ENCODE measurements at places on chromosomes 7 and 10.

- no peak for DNase-seq
Observed at GRCh38 chr7:30382607-30383006, 96.0 kb downstream of the NOD1 start.

GRCh38 chr10:130054021-130054420, 56.6 kb downstream of the C10orf143 start:
- DNase-seq = no peak

- no peak for DNase-seq
Observed at GRCh38 chr10:72502581-72502980, 123.3 kb downstream of the MICU1 start.

DNA sequence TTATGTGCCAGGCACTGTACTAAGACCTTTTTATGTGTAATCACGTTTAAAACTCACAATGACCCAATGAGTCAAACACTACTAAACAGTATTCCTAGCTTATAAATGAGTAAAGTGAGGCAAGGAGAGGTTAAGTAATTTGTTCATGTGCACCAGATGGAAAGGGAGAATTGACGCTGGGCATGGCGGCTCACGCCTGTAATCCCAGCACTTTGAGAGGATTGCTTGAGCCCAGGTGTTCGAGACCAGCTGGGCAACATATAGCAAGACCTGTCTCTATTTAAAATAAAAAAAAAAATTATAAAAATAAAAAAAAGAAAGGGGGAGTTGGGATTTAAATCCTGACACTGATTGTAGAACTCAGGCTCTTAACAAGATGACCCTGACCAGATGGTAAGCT, 46.7 kb upstream of the DLG5 start:
- no peak for DNase-seq

Measured in activated CD4-positive, alpha-beta T cell treated with anti-CD3 and anti-CD28 coated beads for 36 hours (primary cell).